Heart right ventricle (tissue), 16 donors: ENCODE measurements at places on chromosomes 4 and X. TPM values are rescaled to one million over a fixed set of nuclear protein-coding genes. Genes with fewer than 3 reads are reported as not detected.

APBB2 gene
- 12.0 TPM for polyA plus RNA-seq

DNA sequence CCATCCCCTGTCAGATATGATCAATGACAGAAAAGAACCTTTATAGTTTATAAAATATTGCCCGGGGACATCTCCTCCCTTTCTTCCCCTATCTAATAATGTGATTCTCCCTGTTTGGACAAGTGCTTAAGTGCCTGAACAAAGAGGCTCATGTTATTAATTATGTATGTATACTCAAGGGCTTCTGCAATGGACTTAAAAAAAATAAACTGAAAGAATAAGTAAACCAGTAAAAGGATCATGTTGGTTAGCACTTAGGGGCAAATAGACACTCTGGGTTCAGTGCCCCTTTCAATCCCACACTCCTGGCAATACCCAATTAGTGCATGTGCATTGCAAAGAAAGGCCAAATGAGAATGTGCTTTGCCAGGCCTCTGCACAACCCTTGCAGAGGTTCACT lies 30.7 kb upstream of the RPS6KA6 start:
- DNase-seq: no peak

RNF128 gene
- polyA plus RNA-seq: not detected

DNA sequence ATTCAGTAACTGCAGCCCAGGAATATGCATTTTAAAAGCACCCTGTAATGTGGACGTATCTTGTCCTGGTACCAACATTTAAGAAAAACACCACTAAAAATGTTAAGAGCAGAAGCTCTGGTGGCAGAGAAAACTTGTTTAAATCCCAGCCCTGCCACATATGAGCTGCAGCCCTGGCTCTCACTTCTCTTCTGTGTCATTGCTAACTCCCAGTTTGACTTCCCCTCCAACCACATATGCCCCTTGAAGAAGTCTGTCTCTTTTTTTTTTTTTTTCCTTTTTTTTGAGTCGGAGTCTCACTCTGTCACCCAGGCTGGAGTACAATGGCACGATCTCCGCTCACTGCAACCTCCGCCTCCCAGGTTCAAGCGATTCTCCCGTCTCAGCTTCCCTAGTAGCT lies 14.8 kb downstream of the LHFPL1 start:
- DNase-seq: no peak
